ENCODE measurements at places on chromosomes 2 and 18.

- no peak for DNase-seq
Measured at GRCh38 chr2:9077691-9078090, 74.2 kb upstream of the MBOAT2 start.

- DNase-seq = no peak
Measured at GRCh38 chr2:174174741-174175140, 73.6 kb downstream of the OLA1 start.

DNA sequence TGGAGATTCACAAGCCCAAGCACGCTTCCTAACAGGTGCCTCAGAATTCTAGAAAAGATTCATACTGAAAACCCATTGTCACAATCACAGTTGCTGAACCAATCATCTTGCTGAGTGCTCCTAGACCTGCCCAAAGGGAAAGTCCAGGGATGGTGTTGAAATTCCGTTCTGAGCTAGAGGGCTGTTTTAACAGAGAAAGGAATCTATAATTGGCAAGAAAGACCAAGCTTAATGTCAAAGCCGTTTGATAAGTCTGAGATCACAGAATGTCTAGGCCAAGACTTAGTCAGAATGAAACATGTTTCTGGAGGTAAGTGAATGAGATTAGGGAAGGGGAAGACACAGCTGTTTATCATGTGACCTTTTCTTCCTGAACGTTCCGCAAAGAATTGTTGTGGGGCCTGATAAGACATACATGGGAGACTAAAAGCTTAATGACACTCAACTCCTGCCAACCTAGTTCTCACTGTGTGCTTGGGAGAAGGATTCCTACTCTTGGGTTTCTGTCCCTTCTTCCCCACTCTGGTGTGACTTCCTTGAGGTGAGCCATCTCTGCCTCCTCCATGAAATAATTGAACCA is 27.5 kb downstream of the PMAIP1 start:
- DNase-seq = no peak

GRCh38 chr2:10246831-10247230 is 55.9 kb upstream of the HPCAL1 start:
- no peak for DNase-seq

DNA sequence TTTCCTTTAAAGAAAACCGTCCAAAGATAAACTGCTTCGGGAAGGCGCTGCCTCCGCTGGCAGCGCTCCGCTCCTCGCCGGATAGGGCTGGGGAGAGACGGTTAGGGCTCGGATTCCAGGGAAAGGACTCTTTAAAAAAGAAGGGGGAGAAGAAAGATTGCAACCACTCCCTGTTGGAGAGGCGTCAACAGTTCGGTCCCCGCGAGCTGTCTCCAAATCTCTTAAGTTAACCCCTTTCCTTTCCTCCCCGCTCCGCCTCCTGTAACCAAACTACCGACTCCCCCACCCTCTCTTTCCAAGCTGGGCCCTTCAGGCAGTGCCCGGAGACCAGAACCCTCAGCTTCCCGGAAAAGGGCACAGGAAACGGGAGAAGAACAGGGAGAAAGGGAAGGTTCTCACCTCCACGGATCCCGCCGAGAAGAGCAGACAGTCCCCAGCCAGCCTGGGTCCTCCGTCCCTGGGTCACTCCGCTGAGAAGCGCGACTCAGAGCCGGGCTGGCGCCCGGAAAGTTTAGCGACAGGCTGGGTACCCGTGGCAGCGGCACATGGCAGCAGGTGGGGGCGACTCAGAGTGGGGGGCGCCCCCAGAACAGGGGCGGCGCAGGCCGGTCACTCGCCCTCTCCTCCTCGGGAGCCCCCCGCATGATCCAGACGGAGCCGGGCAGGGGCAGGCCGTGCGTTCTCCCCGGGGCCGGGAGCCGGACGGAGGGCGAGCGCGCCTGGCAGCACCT is 675 bp downstream of the FZD5 start:
- DNase-seq = no peak

- no peak for DNase-seq
Measured at GRCh38 chr2:70817284-70817954, 3.0 kb downstream of the CLEC4F start.
